ENCODE measurements at places on chromosomes 12 and 14. TPM values are rescaled to one million over a fixed set of nuclear protein-coding genes. Genes with fewer than 3 reads are reported as not detected.

GRCh38 chr14:67131691-67132090 is 57.5 kb upstream of the GARIN2 start:
- no peaks in the 10 kb centered on the region for H3K4me1 ChIP-seq
- no peak for DNase-seq
- no peaks in the 10 kb centered on the region for H3K27me3 ChIP-seq
- no peak overlapping the region for H3K4me3 ChIP-seq
- H3K27ac ChIP-seq: no peak overlapping the region
- no peaks in the 10 kb centered on the region for H3K36me3 ChIP-seq

GRCh38 chr12:57372233-57372632 is 58.6 kb downstream of the R3HDM2 start:
- H3K4me3 ChIP-seq: no peak overlapping the region
- H3K27ac ChIP-seq: no peak overlapping the region
- H3K4me1 ChIP-seq: peaks cover 12% of the 10 kb centered on the region
- no peaks in the 10 kb centered on the region for H3K36me3 ChIP-seq
- no peaks in the 10 kb centered on the region for H3K27me3 ChIP-seq

Gene HCAR1
- 0.25 TPM for total RNA-seq

Gene ZFHX2
- 0.74 TPM for total RNA-seq

Gene SLC10A1
- not detected for total RNA-seq

Gene TAS2R20
- 4.7 TPM for total RNA-seq

GRCh38 chr12:116476227-116476822 is 82.9 kb upstream of the MAP1LC3B2 start:
- no peaks in the 10 kb centered on the region for H3K4me1 ChIP-seq
- H3K36me3 ChIP-seq: no peaks in the 10 kb centered on the region
- H3K27me3 ChIP-seq: no peaks in the 10 kb centered on the region
- no peak for DNase-seq
- no peak overlapping the region for H3K4me3 ChIP-seq
- no peak overlapping the region for H3K27ac ChIP-seq

GRCh38 chr12:106063826-106064720 is 74.7 kb downstream of the NUAK1 start:
- H3K36me3 ChIP-seq: no peaks in the 10 kb centered on the region
- DNase-seq: no peak
- no peak overlapping the region for H3K27ac ChIP-seq
- H3K27me3 ChIP-seq: no peaks in the 10 kb centered on the region

GRCh38 chr12:30980955-30981662 is 54.6 kb downstream of the TSPAN11 start:
- H3K27me3 ChIP-seq: no peaks in the 10 kb centered on the region
- no peak overlapping the region for H3K27ac ChIP-seq
- DNase-seq: no peak

- peak overlapping the region; percentile 88 for H3K4me3 ChIP-seq
- DNase-seq: peak; percentile 90
- peaks cover 13% of the 10 kb centered on the region for H3K36me3 ChIP-seq
- peak overlapping the region; percentile 80 for H3K27ac ChIP-seq
- no peaks in the 10 kb centered on the region for H3K27me3 ChIP-seq
- H3K4me1 ChIP-seq: peaks cover 31% of the 10 kb centered on the region
These were observed 979 bp downstream of the DDX54 start for GRCh38 chr12:113184098-113184899.

GRCh38 chr12:48973941-48974673 is 2.6 kb upstream of the WNT10B start:
- no peaks in the 10 kb centered on the region for H3K36me3 ChIP-seq
- H3K4me1 ChIP-seq: peaks cover 54% of the 10 kb centered on the region
- no peak overlapping the region for H3K4me3 ChIP-seq

Gene CISTR
- total RNA-seq: not detected

- H3K27me3 ChIP-seq: no peaks in the 10 kb centered on the region
- H3K27ac ChIP-seq: no peak overlapping the region
- H3K36me3 ChIP-seq: no peaks in the 10 kb centered on the region
- DNase-seq: no peak
- peaks cover 4% of the 10 kb centered on the region for H3K4me1 ChIP-seq
- H3K4me3 ChIP-seq: no peak overlapping the region
These were observed 117.1 kb upstream of the SLC35F4 start for GRCh38 chr14:57982804-57983634.

Gene OR9K2
- total RNA-seq: not detected

DNA sequence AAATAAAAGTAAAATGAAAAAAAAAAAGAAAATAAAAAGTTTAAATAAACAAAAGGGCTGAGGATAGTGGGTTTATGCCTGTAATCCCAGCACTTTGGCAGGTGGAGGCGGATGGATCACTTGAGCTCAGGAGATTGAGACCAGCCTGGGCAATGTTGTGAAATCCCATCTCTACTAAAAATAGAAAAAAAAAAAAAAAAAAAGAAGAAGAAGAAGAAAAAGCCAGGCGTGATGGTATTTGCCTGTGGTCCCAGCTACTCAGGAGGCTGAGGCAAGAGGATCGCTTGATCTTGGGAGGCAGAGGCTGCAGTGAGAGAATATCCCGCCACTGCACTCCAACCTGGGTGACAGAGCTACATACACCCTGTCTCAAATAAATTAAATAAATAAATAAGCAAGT is 3.9 kb downstream of the TAOK3 start:
- H3K27ac ChIP-seq: no peak overlapping the region
- H3K4me3 ChIP-seq: no peak overlapping the region
- H3K4me1 ChIP-seq: peaks cover 26% of the 10 kb centered on the region
- no peaks in the 10 kb centered on the region for H3K27me3 ChIP-seq
- no peak for DNase-seq
- no peaks in the 10 kb centered on the region for H3K36me3 ChIP-seq

Gene BCL2L14
- total RNA-seq: not detected

GRCh38 chr12:18908191-18908590 is 170.3 kb downstream of the CAPZA3 start:
- no peak overlapping the region for H3K27ac ChIP-seq
- H3K27me3 ChIP-seq: no peaks in the 10 kb centered on the region
- H3K4me1 ChIP-seq: no peaks in the 10 kb centered on the region
- DNase-seq: no peak

Gene ZNF839
- 4.4 TPM for total RNA-seq

Gene ABHD12B
- total RNA-seq: not detected

DNA sequence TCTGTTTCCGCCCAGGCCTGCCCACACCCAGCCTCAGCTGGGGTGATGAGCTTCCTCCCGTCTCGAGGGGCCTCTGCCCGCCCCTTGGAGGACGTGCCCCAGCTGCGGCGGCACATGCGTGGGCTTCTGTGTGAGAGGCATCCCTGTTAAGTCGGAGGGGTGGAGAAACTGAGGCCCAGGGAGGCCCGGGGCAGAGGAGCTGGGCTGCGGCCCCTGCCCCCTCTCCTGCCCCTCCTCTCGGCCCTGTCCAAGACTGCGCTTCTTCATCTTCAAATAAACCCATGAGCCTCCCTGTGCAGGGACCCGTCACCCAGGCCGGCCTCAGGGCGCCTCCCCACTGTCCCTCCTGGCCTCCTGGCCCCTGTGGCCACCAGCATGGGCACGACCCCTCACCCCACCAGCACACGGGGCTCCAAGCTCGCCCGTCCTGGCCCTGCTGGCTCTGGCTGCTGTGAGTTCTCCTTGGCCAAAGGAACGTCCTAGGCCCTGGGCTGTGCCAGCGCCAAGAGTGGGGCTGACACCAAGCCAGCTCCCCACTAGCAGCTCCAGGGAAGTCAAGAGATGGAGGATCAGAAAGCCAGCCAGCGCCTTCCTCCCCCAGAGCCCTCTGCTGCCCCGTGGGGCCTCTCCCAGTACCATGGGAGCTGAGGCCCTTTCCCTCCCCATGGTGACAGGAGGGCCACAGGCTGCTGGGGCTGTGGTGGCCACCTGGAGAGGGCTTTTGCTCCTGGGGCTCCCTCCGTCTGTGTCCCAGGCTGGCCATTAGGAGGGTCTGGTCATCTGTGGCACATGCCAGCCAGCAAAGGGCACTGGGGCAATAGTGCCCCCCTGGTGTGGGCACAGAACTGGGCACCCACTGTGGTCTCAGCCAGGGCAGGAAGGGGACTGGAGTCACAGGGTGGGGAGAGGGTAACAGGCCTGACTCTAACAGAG is 180.4 kb downstream of the KIF26A start:
- no peaks in the 10 kb centered on the region for H3K36me3 ChIP-seq
- no peaks in the 10 kb centered on the region for H3K27me3 ChIP-seq
- H3K27ac ChIP-seq: no peak overlapping the region
- no peak for DNase-seq

GRCh38 chr14:75132382-75133086 is 5.7 kb upstream of the NEK9 start:
- H3K4me1 ChIP-seq: peaks cover 13% of the 10 kb centered on the region
- DNase-seq: no peak
- H3K27ac ChIP-seq: peak overlapping the region; percentile 42
- no peaks in the 10 kb centered on the region for H3K27me3 ChIP-seq
- H3K4me3 ChIP-seq: no peak overlapping the region

All from vagina (tissue), 2 donors.